Stimulated activated CD4-positive, alpha-beta T cell treated with anti-CD3 and anti-CD28 coated beads, Interleukin-12 subunit alpha, Interleukin-12 subunit beta, amount 100 ng/mL, for 24 hours (primary cell): ENCODE measurements at places on chromosomes 3 and 15.

- no peak for DNase-seq
Observed at GRCh38 chr3:144466540-144466939, 494.9 kb downstream of the DIPK2A start.

DNA sequence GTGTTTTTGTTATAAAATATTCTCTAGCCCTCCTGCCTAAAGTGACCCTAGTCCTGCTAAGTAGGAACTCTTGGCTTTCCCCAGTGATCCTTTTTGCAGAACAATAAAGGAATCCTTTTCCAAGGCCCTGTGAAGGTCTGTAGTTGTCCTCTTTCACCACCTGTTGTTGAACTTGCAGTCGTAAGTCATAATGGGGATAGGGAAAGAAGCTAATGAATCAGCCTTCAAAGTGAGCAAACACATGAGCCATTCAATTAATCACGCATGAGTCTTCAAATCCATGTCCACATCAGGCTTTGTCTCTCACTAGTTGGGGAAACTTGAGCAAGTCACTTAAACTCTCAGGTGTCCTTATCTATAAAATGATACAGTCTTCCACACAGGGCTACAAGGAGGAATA, 27.6 kb downstream of the ZNF860 start:
- no peak for DNase-seq

DNA sequence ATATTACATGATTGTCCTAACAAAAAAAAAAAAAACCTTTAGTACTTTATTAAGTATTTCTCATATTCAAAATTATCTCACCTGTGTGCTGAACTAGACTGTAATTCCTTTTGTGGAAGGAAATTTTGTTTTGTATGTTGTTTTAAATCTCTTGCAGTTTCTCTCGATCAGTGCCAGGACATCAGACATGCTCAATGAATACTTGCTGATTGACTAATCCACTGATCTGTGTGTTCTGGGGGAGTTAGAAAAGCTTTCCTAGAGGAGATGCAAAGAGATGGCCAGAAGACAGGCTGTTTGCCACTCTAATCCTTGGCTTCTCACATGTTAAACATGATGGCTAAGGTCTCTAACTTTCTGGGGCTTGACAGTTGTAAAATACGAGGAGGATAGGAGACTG, 233.3 kb upstream of the NR2E3 start:
- DNase-seq = no peak

DNA sequence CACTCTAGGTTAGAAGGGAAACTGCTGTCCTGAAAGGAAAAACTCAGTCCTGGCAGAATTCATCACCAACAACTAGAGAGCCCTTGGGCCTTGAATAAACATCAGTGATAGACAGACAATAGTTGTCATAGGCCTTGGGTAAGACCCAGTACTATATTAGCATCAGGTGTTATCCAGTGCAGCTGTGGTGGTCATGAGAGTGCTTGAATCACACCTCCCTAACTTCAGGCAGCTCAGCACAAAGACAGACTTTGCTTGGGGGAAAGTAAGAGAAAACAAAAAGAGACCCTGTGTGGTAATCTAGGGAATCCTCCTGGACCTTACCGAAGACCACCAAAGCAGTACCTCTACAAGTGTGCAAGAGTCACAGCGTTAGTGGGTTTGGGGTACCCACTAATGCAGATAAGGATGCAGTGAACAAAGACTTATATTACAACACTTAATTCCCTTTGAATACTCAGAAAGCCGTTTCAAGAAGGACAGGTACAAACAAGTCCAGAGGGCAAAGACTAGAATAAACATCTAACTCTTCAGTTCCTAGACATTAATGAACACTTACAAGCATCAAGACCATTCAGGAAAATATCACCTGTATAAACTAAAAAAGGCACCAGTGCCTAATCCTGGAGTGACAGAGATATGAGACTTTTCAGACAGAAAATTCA, 332.3 kb upstream of the EPHA3 start:
- DNase-seq = no peak
